ENCODE measurements at places on chromosomes 2 and 18. TPM values are rescaled to one million over a fixed set of nuclear protein-coding genes. Genes with fewer than 3 reads are reported as not detected.

- no peak for DNase-seq
Measured at GRCh38 chr2:231189571-231190495, 8.6 kb upstream of the ARMC9 start.

CFC1 gene
- not detected for total RNA-seq

- no peak for DNase-seq
Measured at GRCh38 chr2:58635801-58636375, 394.8 kb upstream of the FANCL start.

GRCh38 chr2:198042189-198042588 is 237.8 kb downstream of the PLCL1 start:
- DNase-seq, result peak; percentile 28

- no peak for DNase-seq
Measured at GRCh38 chr2:166882851-166883250, 5.4 kb upstream of the XIRP2 start.

DNA sequence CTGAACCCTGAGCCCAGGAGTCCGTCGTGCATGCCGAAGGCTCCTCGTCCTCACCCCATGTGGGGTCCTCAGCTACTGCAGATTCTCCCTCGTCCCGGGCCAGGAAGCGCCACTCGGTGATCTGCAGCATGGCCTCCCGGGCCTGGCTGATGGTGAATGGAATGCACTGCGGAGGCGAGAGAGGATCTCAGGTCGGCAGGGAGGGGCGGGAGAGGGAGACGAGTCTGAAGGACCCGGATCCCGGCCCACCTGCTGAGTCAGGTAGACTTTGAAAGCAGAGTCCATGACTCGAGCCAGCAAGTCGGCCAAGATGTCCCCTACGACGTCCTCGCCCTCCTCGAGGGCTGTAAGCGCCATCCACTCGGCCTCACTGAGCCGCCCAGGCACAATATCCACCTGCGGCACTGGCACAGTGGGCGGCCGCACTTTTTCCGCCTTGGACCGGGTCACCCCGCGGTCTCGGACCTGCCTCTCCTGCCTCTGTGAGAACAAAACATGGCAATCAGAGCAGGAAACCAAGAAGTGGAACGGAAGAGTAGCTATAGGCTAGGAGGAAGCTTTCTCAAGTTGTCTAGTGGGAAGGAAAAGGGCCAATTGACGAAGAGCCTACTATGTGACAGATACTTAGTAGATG is 5.5 kb downstream of the C2orf81 start:
- no peak for DNase-seq

DNA sequence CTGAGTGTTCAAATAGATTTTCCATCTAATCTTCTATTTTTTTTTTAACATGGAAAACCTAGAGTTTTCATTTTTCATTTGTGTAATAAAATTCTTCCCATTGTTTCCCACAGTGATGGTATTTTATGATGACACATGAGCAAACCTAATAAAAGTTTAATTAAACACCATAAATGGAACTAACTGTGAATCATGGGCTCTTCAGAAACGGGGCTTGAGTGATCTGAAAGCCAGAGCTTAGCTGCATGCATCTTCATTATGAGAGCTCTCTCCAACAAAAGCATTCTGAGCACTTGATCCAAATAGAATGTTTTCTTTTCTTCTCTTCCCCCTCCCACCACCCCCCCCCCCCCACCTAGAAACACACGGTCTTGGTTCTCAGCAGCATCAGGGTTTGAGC is 82.1 kb upstream of the REV1 start:
- DNase-seq, result no peak

GRCh38 chr2:67583185-67583584 is 186.1 kb downstream of the ETAA1 start:
- DNase-seq, result no peak

DNA sequence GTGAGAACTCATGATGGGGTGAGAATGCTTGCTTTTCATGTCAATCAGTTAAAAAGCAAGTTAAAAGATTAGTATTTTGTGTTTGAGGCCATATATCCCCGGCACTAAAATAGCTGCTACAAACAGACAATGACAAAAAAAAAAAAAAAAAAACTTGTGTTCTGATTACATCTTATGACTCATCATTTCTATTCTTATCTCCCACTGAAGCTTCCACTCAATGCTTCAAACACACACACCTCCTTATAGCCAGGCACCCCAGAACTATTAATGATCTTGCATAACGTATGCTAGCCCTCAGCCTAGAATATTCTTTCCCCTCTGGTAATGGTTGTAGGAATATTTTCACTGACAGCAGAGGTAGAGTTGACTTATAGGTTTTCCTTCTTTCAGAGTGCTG is 778.3 kb downstream of the TRIB2 start:
- no peak for DNase-seq

GRCh38 chr2:234827096-234827860 is 124.5 kb upstream of the SH3BP4 start:
- no peak for DNase-seq

PAX3 gene
- not detected for total RNA-seq

GRCh38 chr2:127356531-127356930 is 31.2 kb downstream of the MAP3K2 start:
- no peak for DNase-seq

DNA sequence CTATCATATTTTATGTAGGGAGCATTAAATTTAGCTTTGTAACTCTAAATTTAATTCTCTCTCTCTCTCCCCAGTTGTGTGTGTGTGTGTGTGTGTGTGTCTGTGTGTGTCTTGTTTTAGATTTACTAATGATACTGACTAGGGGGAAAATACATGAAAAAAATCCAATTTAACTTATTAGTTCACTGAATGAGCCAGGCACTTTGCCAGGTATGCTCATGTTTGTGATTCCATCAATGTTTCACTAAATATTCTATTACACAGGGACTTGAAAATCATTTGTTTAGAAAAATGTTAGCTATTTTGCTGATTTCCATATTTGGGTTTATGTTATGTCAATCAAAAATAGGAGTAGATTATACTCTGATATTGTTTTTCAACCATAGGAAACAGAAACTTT is 203.7 kb upstream of the ZNF804A start:
- DNase-seq, result no peak

GPR45 gene
- not detected for total RNA-seq

DNA sequence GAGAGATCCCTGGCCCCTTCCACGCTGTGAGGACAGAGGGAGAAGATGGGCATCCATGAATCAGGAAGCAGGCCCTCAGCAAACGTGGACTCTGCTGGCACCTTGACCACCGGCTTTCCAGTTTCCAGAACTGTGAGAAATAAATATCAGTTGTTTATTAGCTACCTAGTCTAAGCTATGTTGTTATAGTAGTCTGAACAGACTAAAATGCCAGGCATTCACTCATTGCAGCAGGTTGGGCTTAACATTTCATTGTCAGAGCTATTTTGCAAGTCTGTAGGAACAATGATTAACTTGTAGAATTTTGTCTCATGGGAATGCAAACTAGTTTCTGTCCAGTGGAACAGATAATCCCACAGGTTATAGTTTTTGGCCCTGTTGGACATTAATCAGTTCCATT is 24.8 kb upstream of the TBC1D8 start:
- DNase-seq, result no peak

DNA sequence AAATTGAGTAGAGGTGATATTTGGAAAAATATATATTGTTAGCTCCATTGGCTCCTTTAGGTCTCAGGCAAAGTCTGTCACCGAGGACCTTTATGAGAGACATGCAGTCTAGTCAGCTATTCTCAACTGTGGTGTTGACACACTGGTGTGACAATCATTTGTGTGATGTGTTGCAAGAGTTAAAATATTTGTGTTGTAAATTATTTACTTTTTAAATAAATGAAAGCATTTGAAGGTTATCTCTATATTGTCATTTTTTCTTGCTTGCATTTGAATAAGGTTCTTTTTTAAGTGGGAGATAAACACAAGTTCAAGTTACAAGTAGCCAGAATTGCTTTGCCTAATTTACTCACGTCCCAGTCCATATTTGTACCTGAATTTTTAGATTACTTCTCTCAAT is 4.3 kb downstream of the REL start:
- DNase-seq, result no peak

GRCh38 chr2:22497789-22498188 is 887.2 kb upstream of the KLHL29 start:
- no peak for DNase-seq

DNA sequence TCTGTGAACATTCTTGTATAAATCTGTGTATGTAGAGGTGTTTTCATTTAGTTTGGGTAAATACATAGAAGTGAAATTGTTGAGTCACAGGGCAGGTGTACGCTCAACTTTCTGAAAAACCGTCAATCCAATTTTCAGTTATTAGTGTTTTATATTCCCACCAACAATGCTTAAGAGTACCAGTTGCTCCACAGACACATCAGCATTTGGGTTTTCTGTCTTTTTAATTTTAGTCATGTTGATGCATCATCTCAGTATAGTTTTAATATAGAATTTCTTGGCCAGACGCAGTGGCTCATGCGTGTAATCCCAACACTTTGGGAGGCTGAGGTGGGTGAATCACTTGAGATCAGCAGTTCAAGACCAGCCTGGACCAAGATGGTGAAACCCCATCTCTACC is 3.2 kb upstream of the GNLY start:
- no peak for DNase-seq

SLC40A1 gene
- 2.7 TPM for total RNA-seq

- DNase-seq, result no peak
Measured at GRCh38 chr2:107430596-107431266, 396.0 kb upstream of the RGPD4 start.

DSC2 gene
- not detected for total RNA-seq

GRCh38 chr18:42261731-42262130 is 306.7 kb downstream of the PIK3C3 start:
- no peak for DNase-seq

SERPINB3 gene
- total RNA-seq, result not detected

NT5DC4 gene
- total RNA-seq, result not detected

TMEM247 gene
- total RNA-seq, result not detected

DNA sequence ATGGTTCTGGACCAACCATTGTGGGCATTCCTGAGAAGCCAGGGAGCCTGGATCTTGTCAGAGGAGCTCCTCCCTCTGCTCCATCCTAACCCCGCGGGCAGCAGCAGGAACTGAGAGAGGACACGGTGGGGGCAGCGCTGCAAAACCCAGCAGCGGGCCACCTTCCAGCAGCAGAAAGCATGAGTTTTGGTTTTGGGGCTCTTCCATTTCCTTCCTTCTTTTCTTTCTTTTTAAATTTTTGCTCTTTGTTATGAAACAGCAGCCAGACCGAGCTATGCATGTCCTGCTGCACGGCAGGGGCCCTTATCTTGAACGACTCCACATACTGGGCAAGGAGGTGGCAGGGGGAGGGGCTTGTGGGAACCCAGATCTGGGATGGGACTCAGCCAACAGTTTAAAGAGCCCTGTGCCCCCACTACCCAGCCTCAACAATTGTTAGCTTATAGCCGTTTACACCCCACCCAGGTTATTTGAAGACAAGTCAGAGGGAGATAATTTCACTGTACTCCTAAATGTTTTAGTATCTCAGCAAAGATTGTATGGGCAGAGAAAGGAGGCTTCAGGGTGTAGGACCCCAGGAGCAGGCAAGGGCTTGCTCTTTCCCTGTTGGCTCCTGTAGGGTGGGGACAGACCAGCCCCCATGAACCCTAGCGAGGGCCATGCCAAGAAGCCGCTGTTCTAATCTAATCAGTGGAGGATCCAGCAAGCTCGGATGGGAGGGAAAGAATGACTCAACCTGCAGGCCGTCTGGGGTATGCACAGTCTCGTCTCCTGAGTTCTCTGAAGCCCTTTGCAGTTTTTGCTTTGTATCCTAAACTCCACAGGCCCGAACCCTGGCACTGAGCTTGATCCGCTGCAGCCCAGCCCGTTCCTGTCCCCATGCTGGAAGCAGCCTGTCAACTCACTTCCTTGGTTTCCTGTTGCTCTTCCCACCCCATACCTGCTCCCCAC is 75.3 kb downstream of the LRRFIP1 start:
- DNase-seq, result no peak

FAM110C gene
- 0.44 TPM for total RNA-seq

- DNase-seq, result no peak
Measured at GRCh38 chr2:46818141-46818621, 97.4 kb downstream of the MCFD2 start.

- no peak for DNase-seq
Measured at GRCh38 chr18:46431522-46432171, 225.4 kb downstream of the LOXHD1 start.

- DNase-seq, result no peak
Measured at GRCh38 chr2:172329774-172330671, 97.4 kb upstream of the ITGA6 start.

DNA sequence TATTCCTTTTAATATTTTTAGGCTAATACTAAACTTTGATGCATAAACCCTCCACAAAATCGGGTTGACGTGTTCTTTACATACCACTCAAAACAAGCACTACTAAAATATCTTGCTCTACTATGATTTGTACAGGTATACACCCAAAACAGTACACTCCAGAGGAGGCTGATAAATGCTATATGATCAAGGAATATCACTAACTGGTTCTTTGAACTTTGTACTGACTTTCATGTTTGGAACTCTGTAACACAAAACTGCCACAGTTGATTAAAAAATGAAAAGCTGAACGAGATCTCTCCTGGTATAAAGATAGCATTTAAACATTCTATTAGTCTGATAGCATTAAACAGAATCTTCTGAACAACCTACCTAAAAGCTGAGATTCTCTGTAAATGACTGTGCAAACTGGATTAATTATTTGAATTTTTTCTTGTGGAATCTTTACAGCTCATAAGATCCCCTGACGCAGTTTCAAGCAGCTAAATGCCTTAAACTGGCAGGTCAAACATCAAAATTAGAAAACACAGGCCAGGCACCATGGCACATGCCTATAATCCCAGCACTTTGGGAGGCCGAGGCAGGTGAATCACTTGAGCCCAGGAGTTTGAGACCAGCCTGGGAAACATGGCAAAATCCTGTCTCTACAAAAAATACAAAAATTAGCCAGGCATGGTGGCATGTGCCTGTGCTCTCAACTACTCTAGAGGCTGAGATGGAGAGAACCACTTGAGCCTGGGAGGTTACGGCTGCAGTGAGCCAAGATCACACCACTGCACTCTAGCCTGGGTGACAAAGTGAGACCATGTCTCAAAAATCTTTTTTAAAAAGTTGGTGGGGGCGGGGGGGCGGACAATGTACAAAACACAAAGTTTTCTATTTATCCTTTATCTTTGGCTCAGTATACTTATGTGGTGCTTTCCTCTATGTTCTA is 150.6 kb downstream of the EXOC6B start:
- no peak for DNase-seq

- DNase-seq, result no peak
Measured at GRCh38 chr2:13876491-13877037, 756.0 kb upstream of the LRATD1 start.

NEURL3 gene
- total RNA-seq, result not detected

DNA sequence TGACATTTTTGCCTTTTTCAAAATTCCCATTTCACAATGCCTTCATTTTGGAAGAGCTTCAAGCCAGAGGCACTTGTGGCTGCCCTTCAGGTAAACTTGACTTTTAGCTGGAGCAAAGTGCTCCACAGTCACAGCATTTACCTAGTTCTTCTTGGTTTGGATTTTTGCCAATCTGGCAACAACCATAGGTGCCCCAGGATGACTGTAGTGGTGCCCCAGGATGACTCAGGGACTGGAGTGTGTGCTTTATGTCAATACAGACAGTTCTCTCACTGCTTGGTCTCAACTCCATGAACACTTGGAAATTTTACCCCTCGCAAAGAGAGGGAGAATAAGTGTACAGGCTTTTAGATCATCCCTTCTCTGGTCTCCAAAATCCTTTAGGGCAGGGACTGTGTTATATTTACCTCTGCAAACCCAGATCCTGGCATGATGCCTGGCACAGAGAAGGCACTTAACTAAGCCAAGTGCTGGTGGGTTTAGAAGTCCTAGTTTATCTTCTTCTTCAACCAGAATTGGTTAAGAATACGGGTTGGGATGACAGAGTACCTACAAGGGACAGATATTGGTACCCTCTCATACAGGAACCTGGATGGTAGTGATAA is 15.3 kb upstream of the PTPN4 start:
- DNase-seq, result no peak

CDH2 gene
- not detected for total RNA-seq

ACYP2 gene
- 8.8 TPM for total RNA-seq

DSG1 gene
- total RNA-seq, result not detected

SLC14A1 gene
- 2.3 TPM for total RNA-seq

All from CD8-positive, alpha-beta memory T cell (primary cell).